ENCODE measurements at places on chromosomes 11 and 22.

DNA sequence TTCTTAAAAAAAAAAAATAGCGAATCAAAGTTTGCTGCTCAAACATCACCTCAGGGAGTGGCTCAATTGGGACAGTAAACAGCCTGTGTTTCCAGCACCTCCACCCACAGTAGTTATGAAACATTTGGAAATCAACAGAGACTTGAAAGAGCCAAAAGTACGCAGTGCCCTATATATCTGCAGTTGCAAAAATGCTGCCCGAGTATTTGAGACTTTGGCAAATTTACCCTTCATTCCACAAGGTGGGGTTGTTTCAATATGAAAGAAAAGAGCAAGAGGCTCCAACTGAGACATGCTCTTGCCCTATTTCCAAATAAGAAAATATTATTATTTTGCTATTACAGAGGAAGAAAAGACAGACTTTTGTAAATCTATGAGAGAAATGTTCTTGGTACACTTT, 851.1 kb upstream of the RAG2 start:
- DNase-seq: no peak

GRCh38 chr11:15819679-15820286, 536.6 kb downstream of the SOX6 start:
- DNase-seq: no peak

DNA sequence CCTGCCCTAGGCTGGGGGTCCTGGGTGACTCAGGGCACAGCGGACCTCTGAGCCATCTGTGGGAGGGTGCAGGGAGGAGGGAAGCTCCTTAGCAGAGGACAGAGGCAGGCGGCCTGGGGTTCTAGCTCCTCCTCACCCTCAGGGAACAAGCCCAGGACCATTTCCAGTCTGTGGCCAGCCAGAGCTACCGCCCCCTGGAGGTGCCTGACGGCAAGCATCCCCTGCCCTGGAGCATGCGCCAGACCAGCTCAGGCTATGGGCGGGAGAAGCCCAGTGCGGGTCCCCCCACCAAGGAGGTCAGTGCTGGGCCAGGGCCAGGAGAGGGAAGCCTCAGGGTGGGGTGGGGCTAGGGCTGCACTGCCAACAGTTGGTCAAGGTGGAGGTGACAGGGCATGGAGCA, 26.0 kb upstream of the LRRC10B start:
- DNase-seq: no peak

GRCh38 chr11:92845805-92846204, 123.6 kb upstream of the MTNR1B start:
- no peak for DNase-seq

DNA sequence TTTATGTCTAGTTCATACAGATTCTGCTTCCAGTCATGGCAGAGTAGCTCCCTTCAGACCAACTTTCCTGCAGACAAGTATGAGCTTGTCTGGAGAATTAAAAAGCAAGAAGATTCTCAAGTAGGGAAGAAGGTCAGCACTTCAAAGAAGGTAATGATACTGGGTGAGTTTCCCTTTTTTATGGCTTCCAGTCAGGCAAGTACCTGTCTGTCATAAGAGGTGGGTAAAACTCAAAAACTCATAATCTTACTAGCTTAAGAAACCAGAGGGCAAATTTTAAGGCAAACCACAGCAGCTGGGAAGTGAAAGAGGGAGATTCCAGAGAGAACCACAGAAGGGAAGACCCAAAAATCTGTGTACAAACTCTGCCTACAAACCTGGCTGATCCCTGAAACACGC, 54.2 kb downstream of the DENND5A start:
- DNase-seq: no peak

DNA sequence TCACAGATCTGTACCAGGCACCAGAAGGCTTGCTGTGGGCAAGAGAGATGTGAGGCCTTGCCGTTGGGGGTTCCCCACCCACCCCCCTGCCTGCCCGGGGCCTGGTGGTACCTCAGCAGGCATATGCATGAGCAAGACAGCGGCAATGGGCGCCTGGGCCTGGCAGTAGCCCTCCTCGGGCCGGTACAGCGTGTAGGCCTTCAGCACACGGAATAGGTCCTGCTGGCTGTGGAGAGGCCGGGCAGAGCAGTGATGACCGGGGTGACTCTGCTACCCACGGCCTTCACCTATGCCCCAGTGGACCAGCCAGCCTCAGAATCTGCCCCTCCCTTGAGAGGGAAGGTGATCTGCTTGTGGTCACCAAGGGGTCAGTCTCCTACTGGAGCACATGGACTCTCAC, 5.5 kb upstream of the CASTOR1 start:
- no peak for DNase-seq

GRCh38 chr11:36583667-36584066, 10.6 kb upstream of the IFTAP start:
- no peak for DNase-seq

DNA sequence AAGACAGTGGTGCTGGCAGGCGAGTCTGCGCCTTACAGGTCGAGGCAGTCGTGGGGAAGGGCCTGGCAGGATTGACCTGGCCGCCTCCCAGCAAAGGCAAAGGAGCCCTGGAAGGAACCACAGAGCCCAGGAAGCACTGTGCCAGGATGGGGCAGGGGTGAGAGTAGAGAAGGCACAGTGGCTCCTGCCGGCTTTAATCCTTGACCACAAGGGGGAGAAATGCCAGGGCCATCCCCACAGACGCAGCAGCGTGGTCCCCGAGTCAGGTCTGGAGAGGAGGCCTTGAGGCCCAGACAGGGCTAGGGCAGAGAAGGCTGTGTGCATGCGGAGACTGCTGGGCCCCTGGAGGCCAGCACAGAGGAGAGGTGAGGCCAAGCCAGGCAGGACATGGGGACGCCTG, 9.9 kb upstream of the NDUFS8 start:
- no peak for DNase-seq

DNA sequence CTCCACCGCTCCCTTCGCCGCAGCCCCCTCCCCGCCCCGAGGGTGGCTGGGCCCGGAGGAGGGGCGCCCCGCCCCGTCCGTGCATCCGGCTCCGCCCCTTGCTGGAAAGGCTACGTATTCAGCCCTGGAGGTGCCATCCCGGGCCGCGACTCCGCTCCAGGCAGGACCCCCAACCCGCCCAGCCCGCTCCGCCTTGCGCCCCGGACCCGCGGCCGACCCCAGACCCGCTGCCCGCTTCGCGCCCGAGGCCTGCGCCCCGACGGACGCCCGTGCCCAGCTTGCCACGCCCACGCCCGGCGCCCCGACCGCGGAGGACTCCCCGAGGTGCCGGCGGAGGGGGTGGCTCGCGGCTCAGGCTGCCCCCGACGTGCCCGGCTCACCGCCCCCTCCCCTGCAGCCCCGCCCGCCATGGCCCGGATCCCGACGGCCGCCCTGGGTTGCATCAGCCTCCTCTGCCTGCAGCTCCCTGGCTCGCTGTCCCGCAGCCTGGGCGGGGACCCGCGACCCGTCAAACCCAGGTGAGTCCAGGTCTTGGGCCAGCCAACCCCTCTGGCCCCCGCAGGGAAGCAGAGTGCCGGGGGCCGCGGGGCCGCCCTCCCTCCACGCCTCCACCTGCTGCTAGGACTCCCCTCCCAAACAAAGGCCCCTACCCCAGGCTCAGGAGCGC, at the start of gene ADM2:
ADM2 (plus strand) TSS at position 104 of the 667 bp plus-strand sequence; CDS start at position 409, 305 bp downstream.
- no peak for DNase-seq

DNA sequence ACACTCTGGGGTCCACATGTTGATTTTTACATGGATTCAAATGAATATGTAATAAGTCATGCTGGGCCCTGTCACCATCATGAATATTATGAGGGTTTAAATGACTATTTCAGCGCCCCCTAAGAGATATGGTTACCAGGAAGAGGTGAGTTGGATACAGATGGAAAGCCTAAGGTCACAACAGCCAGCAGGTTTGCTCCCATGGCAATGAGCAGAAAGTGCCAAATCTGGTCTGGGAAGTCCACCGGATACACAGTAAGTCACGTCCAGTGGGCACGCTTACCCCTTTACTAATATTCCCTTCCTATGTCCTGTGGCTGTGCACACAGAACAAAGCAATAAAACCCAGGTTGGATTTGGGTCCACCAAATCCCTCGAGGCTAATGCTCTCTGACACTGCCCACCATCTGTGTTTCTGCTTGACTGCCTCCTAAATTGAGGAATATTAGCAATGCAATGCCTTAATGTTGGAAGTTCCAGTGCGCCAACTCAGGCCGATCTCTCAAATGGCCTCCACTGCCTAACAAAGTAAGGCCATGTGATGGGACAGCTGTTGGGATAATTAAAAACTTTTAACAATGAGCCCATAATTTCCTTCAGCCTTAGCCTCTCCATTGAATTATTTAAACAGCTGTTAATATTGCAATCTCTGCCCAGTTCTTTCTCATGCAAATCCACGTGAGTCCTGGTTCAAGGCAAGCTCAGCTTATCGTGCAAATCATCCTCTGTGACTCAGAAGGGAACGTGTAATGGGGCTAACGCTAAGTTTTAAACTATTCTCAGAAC, 97.6 kb downstream of the SLC1A2 start:
- no peak for DNase-seq

- DNase-seq: no peak
Measured at GRCh38 chr22:44888491-44889254, 121.1 kb downstream of the PHF21B start.

- DNase-seq: no peak
Measured at GRCh38 chr11:103413266-103413888, 304.2 kb downstream of the DYNC2H1 start.

DNA sequence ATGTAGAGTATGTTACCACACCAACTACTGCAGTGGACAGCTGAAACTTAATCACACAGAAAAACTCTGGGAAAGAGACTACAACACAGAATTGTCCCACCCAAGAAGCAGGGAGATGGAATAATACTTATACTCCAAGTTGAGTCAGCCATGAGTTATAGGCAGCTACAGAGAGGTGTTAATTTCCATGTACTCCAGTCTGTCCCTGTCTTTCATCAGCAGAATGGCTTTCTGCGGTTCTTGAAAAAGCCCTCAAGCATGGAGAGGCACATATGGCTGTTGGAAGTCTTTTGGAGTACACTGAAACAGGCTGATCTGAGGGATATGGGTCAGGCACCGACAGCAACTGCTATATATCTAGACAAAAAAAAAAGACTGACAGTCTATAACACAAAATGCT, 219.5 kb downstream of the DLG2 start:
- no peak for DNase-seq

DNA sequence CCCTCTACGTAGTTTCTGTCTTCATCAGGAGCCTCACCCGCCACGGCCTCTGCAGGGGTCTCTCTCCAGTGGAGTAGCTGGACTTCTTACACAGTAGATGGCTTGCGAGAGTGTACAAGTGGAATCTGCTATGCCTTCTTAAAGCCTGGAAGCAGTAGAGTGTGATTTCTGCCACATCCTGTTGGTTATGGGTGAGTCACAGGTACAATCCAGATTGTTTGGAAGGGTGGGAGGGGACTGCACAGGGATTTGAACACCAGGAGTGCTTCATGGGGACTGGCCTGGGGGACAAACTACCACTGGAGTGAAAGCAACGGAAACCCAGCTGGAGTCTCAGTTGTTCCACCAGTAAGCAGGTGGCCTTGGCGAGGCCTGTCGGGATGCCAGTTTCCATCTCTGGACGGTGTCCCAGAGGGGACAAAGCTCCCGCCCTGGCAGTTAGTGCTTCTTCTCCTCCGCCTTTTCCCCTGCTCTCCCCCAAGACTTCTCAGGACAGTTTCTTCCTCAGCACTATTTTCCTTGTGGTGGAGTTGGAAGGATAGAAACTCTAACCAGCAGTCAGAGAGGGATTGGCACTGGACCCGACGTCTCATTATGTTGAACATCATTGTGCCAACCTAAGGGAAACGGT, 85.0 kb upstream of the RCN1 start:
- no peak for DNase-seq

GRCh38 chr22:46262449-46263215, 511 bp downstream of the PKDREJ start:
- no peak for DNase-seq

DNA sequence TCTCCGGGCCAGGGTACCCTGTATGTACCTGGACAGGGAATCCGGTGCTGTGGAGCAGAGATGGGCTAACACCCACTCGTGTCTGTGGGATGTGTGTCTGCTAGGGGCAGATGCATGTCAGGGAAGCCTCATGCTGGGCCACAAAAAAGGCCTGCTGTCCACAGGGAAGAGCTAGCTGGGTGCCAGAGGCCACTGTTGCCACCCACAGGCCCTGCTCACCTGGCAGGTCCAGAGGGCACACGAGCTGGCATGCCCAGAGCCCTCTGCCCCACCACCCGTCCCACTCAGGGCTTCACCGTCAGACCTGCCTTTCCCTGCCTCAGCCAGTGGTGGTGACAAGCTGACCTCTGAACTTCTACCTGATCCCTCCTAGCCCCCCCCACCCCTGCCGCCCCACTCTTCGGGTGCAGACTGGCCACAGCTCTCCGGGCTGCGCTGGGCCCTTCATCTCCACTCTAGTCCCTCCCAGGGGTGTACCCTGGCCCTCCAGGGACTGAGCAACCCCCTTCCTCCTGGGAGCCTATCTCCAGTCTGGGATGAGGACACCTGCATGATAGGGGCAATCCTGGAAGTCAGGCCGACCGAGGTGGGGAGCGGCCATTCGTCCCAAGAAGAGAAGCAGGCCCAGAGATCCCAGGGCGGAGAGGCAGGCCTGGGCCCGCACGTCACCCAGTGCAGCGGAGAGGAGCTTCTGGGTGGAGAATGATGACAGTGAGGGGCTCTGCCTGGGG, 1.4 kb downstream of the SLC25A22 start:
- DNase-seq: no peak
